ENCODE measurements at places on chromosomes 11 and 22. TPM values are rescaled to one million over a fixed set of nuclear protein-coding genes. Genes with fewer than 3 reads are reported as not detected.

The TMEM109 gene
- total RNA-seq: 45.1 TPM

The KCNJ5 gene
- 0.30 TPM for total RNA-seq

The NPTXR gene
- total RNA-seq: 0.32 TPM

The EIF4G2 gene
- 650 TPM for total RNA-seq

The CDC42BPG gene
- total RNA-seq: 0.32 TPM

The CCDC116 gene
- 0.15 TPM for total RNA-seq

The ATP5MG gene
- 52.9 TPM for total RNA-seq

The CCDC157 gene
- 0.76 TPM for total RNA-seq

The TEX12 gene
- total RNA-seq: 0.32 TPM

The BRD1 gene
- 21.4 TPM for total RNA-seq

The OR52I1 gene
- not detected for total RNA-seq

The LIF gene
- total RNA-seq: 1.2 TPM

The PARVG gene
- 0.32 TPM for total RNA-seq

The INS gene
- total RNA-seq: not detected

The OLFML1 gene
- 2.9 TPM for total RNA-seq

The THRSP gene
- not detected for total RNA-seq

The SLC22A9 gene
- total RNA-seq: not detected

The C11orf86 gene
- not detected for total RNA-seq

The RPS3 gene
- total RNA-seq: 3,408 TPM

The IRF7 gene
- total RNA-seq: 11.0 TPM

The AIFM3 gene
- total RNA-seq: 0.46 TPM

The GAS2 gene
- 1.6 TPM for total RNA-seq

The ENTHD1 gene
- not detected for total RNA-seq

The TRIM51 gene
- not detected for total RNA-seq

The DDIAS gene
- total RNA-seq: 7.5 TPM

The CCDC117 gene
- 28.9 TPM for total RNA-seq

The RABL2B gene
- 2.6 TPM for total RNA-seq

The RFPL1 gene
- total RNA-seq: not detected

The OVOL1 gene
- not detected for total RNA-seq

The SIRT3 gene
- 5.9 TPM for total RNA-seq

The MMP10 gene
- 1.1 TPM for total RNA-seq

The KRTAP5-1 gene
- not detected for total RNA-seq

The NAALADL1 gene
- total RNA-seq: 5.5 TPM

The RNF121 gene
- total RNA-seq: 97.8 TPM

The SLC5A1 gene
- not detected for total RNA-seq

The APOBEC3B gene
- total RNA-seq: 3.5 TPM

The CARD18 gene
- total RNA-seq: not detected

The POGLUT3 gene
- 23.1 TPM for total RNA-seq
